ENCODE measurements at places on chromosomes 7 and 10.

- no peak for DNase-seq
Measured at GRCh38 chr7:36272567-36273269, 116.9 kb upstream of the ANLN start.

DNA sequence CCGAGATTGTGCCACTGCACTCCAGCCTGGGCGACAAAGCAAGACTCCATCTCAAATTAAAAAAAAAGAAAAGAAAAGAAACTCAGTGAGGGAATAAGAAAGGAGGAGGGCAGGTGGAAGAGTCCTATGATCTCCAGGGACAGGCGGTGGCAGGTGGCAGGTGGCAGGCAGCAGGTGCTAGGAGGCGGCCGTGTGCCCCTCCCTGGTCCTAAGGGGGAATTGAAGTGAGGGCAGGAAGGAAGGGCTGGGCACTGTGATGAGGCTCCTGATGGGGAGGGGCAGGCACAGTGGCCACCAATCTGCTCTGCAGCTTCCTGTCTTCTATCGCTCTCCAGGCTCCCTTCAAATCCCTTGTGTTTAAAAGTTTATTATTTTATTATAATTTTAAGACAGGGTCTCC lies 41.2 kb upstream of the UBE3C start:
- no peak for DNase-seq

DNA sequence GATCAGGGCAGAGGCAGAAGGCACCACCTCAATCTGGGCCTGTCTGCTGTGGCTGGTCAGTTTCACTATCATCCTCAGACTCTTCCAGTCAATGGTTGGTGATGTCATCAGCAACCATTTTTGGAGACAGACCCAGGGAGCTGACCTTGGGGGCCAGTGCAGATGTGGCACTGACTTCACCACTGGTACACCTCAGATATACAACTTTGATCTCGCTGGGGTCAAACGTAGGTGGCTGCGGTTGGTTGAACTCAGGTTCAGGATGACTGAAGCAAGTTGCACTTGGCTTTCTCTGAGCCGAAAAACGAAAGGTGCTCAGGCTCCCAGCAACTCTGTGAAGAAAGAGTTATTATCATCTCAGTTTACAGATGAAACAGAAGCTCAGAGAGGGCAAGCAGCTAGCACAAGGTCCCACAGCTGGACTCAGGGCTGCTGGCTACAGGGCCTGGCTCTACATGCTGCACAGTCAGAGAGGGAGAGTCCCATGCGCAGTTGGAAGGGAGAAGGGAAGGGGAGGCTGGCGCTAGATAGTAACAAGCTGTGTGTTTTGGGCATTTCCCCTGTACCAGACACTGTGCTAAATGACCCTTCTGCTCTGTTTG lies 27.2 kb downstream of the ANKRD16 start:
- DNase-seq, result no peak

- no peak for DNase-seq
Measured at GRCh38 chr10:112564337-112564736, 117.3 kb downstream of the VTI1A start.

- DNase-seq, result no peak
Measured at GRCh38 chr7:141490474-141490873, 60.7 kb upstream of the AGK start.

DNA sequence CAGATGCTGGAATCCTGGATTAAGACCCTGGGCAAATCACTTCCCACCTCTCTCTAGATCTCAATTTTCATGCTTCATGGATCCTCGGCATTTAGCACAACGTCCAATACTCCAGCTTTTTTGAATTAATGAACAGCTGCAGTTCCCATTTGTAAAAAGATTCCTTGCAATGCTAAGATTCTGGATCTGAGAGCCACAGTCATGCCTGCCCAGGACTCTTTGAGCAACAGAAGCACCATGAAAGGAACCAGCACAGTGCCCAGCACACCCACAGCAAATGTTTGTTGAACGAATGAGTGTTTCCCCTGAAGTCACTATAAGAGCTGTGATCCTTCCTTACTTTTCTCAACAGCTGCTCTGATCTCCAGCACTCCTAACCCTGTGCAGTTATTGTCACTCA lies 20.8 kb upstream of the DDIT4 start:
- no peak for DNase-seq

- no peak for DNase-seq
Measured at GRCh38 chr7:113404245-113404644, 285.9 kb upstream of the SMIM30 start.

DNA sequence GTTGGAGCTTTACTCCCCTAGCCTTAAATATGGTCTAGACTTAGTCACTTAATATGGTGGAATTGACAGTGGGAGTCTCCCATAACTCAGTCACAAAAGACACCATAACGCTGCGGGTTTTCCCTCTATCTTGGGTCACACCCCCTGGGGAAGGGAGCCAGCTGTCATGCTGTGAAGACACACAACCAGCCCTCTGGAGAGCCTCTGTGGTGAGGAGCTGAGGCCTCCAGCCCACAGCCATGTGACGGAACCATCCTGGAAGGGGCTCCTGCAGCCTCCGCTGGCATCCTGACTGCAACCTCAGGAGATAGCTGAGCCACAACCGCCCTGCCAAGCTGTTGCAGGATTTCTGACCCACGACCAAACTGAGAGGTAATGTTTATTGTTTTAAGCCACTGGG lies 37.9 kb downstream of the PAXIP1 start:
- no peak for DNase-seq

GRCh38 chr7:80412842-80413241 lies 99.0 kb downstream of the GNAT3 start:
- DNase-seq, result peak; percentile 20

DNA sequence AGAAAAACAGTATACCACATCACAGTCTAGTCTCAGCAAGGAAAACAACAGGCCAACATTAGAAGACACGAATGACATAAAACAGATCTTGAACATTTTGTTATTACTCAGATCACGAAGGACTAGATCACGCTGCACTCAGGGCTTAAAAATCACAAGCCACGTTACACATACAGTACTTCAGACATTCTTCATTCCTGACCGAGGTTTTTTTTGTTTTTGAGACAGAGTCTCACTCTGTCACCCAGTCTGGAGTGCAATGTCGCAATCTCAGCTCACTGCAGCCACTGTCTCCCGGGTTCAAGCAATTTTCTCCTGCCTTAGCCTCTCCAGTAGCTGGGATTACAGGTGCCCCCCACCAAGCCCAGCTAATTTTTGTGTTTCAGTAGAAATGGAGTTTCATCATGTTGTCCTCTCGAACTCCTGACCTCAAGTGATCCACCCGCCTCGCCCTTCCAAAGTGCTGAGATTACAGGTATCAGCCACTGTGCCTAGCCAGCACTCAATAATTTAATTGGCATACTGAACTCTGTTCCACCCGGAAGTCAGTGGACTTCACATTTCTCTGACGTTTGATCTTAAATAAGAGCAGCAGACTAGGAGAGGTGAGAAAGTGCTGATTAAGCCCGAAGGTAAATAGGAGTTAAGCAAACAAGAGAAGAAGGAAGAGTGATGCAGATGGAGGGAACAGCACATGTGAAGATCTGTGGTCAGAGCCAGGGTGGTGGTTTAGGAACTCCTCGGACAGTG lies 3.5 kb downstream of the AIMP2 start:
- no peak for DNase-seq

DNA sequence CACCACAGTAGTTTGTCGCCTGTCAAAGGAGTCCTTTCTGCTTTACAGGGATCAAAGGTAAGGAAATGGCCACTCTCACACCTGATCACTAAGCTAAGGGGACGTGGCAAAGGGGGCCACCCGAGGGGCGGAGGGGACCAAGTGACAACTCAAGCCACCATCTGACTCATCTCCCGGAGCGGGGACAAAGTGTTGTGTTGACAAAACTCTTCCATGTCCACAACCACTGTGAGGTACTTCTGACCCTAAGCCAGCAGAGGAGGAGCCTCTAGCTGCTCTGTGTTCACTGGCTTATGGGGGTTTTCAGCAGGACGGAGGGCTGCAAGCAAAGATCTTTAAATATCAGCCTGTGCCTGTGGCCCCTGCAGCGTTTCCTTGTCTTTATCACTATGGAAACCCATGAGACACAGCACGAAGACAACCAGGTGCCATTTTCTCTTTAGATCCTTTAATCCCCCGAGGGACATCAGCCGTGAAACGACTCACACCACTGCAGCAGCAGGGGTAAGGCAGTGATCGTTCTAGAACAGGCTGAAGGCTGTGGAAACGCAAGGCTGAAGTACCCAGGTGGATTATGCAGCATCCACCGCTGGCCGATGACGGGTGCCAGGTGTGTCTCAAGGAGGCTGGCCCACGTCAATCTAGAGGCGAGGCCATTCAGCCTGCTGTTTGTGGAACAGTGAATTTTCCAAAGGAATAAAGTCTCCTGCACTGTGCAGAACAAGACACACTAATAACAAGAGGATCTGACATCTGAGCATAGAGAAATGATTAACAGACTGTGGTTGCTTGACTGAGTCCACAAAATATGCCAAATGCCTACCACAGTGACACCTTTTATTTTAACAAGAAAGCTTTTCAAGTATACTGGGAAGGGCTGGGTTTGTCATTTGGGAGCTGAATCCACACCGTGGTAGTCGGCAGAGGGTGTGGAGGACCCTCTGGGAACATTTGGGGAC lies 26.6 kb upstream of the DDC start:
- no peak for DNase-seq

DNA sequence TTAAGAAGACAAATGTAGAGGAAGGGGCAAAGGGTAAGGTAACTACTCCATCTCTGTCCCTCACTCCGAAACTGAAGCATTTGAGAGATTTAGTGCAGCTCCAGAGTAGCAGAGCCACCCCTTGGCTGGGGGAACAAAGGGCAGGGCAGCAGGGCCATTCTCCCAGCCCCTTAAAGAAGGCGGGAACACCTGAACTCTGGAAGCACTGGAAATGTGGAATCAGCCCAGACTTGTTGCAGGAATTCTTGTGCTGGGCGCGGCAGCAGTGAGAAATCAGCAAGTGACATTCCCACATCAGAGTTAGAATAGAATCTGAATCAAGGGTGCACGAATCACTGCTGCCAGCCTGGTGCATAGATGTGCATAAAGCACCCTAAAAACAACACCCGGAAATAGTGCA lies 34.4 kb upstream of the GRM8 start:
- no peak for DNase-seq

DNA sequence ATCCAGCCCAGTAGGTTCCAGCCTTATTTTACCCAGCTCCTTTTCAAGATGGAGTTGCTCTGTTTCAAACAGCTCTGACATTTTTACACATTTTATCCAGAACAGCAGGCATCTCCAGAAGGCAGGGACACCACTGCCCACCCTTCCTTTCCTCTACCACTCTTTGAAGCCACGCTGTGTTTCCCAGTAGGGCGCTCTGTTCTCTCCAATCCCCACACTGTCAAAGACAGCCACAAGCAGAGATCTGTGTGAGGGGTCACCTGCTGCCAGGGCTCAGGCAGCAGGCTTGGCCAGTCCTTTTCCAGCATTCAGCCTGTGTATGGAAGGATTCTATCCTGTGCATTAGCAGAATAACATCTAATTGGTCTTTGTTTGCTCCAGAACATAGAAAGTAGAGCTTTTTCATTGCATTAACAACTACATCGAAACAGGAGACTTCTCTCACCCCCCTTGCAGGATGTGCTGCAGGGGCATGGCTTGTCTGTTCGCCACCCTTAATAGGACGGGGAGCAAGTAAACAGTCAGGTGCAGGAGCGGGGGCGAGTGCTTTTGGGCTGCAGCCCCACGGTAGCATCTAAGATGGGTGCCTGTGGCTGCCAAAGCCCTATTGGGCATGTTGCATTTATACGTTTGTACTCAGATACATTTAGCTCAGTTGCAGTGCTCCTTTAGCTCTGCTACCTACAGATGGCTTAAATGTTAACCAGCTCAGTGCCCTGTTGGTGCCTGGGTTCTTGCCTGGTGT lies 326.1 kb downstream of the GALNT17 start:
- DNase-seq, result no peak

DNA sequence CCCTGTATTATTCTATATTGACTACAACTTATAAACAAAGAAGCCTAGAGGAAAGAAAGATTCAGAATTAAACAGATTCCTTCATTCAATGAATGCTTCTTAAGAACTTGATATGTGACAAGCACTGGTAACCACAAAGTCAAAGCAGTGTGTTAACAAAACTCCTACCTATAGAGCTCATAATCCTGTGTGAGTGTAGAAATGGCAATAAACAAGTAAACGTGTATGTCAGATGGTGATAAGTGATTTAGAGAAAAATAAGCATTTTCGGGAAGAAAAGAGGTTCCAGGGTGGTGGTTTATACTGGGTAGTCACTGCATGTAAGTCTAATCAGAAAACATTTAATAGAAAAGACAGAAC lies 141.3 kb downstream of the JMJD1C start:
- DNase-seq, result no peak

- no peak for DNase-seq
Measured at GRCh38 chr7:20542594-20542993, 72.9 kb upstream of the ABCB5 start.

GRCh38 chr10:110378533-110379108 lies 73.9 kb upstream of the SMNDC1 start:
- DNase-seq, result no peak

- DNase-seq, result peak; percentile 84
Measured at GRCh38 chr7:69277366-69277765, 320.9 kb upstream of the AUTS2 start.

DNA sequence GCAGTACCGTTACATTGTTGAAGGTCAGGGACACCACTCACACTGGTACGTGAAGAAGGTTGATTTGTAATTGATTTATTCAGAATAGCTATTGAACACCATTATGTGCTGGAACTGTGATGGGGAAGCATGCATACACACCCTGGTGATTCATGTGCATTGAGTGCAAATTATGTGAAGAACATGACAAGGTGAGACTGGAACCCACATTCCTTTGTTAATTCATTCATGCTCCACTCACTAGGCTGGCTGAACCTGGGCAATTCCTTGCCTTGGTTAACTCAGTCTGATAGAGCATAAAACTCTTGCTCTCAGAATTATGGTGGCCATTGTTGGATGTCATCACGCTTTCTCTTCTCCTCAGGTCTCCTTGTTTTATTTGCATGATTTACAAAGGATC lies 67.3 kb upstream of the TPK1 start:
- no peak for DNase-seq

DNA sequence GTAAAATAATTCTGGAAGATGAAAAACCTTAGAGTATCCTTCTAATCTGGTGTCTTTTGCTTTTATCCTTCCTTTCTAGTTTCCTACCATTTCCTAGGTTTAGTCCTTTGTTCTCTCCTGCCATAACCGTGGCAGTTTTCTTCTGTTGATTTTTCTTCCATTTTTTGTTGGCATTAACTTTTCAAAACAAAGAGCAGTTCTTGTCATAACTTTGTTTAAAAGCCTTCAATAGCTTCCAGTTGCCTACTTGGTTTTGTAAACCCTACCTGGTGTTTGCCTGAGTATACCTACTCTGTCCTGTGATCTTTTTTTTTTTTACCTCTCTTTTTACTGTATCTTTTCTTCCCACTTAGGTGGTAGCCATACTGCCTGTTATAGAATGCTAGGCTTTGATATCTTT lies 125.6 kb downstream of the LYZL1 start:
- DNase-seq, result no peak

All from fibroblast of skin of left quadriceps (primary cell).